Stimulated activated memory B cell treated with anti-CD40 and anti-IgM and Interleukin-4, amounts not matched to agents 10 μg/mL and 1 μg/mL and 100 μg/mL, for 72 hours (primary cell): ENCODE measurements at places on chromosomes 16 and 17.

GRCh38 chr17:42568341-42569111, 1.6 kb downstream of the MLX start:
- no peak for ATAC-seq

DNA sequence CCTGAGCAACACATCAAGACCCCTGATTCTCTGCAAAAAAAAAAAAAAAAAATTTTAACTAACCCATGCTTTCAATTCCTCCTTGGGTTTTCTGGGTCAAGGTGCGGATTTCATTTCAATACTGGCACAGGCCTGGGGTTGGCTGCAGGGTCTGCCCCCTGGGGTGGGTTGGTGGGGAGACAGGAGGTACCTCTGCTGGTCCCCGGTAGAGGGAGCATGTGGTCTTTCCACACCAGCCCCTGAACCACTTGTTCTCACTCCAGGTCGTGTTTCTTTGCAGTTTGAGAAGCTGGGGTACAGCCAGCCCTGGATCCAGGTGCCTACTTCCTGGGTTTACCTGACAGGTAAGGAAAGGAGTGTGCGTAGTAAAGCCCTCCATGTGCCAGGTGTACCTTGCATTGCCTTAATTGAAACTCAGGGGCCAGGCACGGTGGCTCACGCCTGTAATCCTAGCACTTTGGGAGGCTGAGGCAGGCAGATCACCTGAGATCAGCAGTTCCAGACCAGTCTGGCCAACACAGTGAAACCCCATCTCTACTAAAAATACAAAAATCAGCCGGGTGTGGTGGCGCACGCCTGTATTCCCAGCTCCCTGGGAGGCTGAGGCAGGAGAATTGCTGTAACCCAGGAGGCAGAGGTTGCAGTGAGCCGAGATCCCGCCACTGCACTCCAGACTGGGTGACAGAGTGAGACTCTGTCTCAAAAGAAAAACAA, 21.8 kb downstream of the SDR42E2 start:
- peak; percentile 64 for ATAC-seq

- ATAC-seq, result no peak
These were observed 117.0 kb upstream of the KCNJ16 start for GRCh38 chr17:69958063-69958462.

DNA sequence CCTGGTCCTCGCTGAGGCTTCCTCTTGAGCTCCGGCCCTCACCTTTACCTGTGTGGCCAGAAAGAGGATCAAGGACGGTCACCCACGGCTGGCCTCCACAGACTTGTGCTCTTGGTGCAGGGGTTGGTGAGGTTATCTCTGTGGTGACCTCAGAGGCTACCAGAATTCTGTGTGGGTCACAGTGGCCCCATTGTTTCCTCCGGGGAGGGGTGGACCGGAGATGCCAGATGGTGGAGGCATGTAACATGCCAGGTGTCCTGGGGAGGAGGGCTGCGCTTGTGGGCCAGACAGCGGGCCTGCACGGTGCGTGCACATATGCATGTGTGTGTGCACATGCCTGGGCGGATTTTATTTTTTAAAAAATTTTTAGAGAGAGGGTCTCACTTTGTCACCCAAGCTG, 6.3 kb downstream of the SGCA start:
- ATAC-seq, result no peak
